ENCODE measurements at places on chromosomes 2 and 18. TPM values are rescaled to one million over a fixed set of nuclear protein-coding genes. Genes with fewer than 3 reads are reported as not detected.

GRCh38 chr18:51266773-51267172 is 69.3 kb upstream of the MEX3C start:
- DNase-seq, result no peak

- DNase-seq, result no peak
Observed at GRCh38 chr2:228927028-228928010, 343.8 kb downstream of the PID1 start.

The HYCC2 gene
- 16.4 TPM for total RNA-seq

DNA sequence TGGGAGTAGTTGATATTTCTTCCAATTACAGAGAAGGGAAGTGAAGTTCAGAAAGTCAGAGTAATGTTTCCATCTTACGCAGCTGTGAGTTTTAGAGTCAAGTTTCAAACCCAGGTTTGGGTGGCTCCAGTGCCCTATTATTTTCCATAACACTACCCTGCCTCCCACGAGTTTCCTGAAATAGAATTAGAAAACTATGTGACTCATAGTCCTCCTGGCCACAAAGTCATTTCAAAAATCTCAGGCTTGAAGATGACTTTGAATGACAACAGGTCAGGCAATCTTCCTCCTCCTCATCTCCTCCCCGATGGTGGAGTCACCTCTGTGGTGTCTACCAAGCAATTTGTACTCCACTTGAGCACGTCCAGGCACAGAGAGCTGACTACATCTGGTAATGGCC is 212.3 kb upstream of the TRIB2 start:
- no peak for DNase-seq

GRCh38 chr2:145021962-145022665 is 502.2 kb upstream of the ZEB2 start:
- no peak for DNase-seq

The APLF gene
- total RNA-seq, result 14.5 TPM

GRCh38 chr2:69168950-69169654 is 156.1 kb downstream of the ANTXR1 start:
- DNase-seq, result no peak

GRCh38 chr18:56330366-56331110 is 307.9 kb downstream of the TXNL1 start:
- no peak for DNase-seq

DNA sequence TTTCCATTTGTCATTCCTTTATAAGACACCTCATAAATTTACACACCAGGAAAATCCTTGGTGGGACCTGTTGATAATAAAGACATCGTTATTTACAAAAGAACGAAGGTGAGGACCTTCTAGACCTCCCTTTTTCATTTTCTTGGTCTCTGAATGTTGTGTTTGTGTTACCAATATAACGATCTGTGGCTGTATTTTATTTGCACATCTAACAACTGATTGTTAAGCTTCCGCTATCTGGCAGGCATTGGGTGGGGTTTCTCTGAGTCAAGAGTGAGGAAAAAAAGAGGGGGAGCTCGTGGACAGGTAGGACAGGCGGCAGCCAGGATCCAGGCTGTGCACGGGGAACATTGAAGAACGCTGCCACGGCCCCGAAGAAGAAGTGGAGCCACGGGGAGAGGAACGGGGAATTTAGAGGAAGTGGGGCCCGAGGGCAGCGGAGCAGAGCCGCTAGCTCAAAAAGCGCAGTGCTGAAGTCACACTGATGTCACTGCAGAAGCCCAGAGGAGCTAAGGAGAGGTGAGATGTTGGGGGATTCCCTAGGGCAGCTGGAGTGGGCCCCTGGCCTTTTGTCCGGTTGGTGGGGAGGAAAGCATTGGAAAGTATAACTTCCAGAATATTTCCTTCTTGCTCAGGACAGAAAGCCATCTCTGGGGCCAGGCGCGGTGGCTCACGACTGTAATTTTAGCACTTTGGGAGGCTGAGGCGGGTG is 20.9 kb upstream of the DNMT3A start:
- no peak for DNase-seq

The GDF7 gene
- total RNA-seq, result 0.15 TPM
